ENCODE measurements at places on chromosomes 2 and 18.

DNA sequence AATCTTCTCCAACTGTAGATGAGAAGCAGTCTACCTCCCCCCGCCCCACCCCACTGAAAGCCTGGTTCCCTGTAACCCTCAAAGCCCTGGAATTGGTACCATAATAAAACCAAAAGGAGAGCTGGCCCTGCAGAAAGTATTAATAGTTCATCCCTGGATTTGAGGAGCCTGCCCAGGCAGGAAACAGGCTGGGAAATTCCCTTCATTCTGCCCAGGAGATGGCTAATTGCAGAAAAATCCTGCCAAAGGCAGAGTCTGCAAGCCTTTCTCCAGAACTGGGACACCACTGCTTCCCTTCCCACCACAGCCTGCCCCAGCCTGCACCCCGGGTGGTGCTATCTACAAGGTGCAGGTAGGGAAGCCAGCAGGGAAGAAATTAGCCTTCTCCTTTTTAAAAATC, 16.3 kb downstream of the GKN2 start:
- DNase-seq: no peak

GRCh38 chr2:102144128-102144527, 1.6 kb downstream of the IL1R1 start:
- DNase-seq: no peak

- DNase-seq: no peak
Measured at GRCh38 chr2:132611719-132612118, 58.3 kb downstream of the LYPD1 start.

DNA sequence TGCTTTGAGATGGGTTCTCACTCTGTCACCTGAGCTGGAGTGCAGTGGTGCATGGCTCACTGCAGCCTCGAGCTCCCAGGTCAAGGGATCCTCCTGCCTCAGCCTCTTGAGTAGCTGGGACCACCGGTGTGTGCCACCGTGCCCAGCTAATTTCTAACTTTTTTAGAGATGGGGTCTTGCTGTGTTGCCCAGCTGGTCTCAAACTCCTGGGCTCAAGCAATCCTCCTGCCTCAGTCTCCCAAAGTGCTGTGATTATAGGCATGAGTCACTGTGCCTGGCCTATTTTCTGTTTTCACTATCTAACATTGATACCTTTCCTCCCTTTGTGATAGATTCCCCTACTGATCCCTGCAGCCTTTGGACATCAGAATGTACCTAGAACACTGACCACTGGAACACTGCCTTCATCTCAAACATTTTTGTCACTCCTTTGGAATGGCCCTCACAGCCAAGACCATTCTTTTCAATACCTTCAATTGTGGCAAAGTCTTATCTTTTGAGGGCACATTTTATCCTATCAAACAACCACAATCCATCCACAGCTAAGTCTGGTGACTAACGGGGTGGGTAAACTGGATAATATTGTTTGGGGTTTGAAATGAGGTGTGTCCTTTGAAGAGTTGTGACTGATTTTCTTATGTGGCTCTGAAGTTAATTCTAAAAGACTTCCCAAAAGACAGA, 43.7 kb downstream of the EPAS1 start:
- no peak for DNase-seq

- peak; percentile 38 for DNase-seq
Measured at GRCh38 chr2:119760237-119760955, 674 bp downstream of the PTPN4 start.

DNA sequence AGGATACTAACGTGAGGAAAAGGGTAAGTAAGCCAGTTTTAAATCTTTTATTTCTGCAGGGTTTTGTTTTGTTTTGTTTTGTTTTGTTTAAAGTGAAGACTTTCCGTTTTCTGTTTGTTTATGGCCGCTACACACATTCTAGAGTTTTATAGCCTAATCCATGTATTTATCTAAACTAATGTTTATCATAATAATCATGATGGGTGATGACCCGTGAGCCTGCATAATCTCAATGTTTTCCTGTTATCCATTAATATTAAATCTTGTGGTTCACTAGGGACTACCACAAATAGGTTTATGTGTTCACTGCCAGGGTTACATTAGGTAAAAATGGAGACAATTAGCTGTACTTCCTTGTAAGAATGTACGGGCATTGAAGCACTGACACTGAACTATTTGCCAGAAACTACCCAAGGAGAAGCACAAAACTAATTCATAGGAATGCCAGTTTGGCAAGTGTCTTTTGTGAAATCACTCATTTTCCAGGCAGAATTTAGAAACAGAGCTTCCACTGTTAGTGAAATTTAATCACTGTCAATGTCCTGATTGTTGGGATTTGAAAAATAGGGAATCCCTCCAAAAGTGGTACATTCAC, 574.8 kb downstream of the LRP1B start:
- no peak for DNase-seq

DNA sequence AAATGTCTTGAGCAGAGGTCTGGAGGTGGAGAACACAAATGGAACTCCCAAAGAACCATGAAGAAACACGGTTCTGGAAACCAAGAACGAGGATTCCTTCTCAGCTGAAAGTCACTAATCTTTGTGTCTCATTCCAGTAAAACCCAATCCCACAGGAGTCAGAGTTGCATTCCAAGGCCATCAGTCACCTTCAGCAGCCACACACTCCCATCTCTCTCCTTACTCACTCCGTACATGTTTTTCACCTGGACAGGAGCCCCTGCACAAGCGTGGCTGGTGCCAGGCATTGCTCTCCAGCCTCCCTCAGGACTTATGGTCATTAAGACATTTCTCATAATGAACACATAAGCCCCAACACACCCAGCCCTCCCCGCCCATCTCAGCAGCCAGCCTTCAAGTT, 175.4 kb upstream of the SIX2 start:
- DNase-seq: no peak

GRCh38 chr2:171762879-171763573, 75.8 kb downstream of the DYNC1I2 start:
- DNase-seq: no peak

GRCh38 chr2:102117472-102117858, 25.1 kb upstream of the IL1R1 start:
- DNase-seq: no peak

- no peak for DNase-seq
Measured at GRCh38 chr2:121998751-121999150, 243.3 kb downstream of the TSN start.

DNA sequence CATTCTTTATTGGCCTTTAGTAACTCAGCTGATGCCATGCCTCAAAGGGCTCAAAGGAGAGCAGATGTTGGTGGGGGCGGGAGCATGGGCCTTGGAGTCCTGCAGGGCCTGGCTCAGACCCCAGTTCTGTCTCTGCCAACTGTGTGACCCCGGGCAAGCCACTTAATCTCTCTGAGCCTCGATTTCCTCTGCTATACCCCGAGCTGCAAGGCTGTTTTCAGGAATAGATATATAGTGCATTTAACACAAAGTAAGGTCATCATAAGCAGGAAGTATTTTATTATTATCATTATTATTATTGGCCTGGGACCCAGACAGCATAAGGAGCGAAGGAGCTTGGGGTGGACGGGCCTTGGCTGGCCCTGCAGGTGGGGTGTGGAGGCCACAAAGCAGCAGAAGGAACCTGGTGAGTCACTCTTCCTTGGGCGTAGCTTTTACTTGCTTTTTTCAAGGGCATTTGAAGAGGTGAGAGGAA, 162.7 kb downstream of the INHBB start:
- DNase-seq: no peak

All from amygdala (tissue), 56 donors.